ENCODE measurements at places on chromosomes 12 and 14. TPM values are rescaled to one million over a fixed set of nuclear protein-coding genes. Genes with fewer than 3 reads are reported as not detected.

DNA sequence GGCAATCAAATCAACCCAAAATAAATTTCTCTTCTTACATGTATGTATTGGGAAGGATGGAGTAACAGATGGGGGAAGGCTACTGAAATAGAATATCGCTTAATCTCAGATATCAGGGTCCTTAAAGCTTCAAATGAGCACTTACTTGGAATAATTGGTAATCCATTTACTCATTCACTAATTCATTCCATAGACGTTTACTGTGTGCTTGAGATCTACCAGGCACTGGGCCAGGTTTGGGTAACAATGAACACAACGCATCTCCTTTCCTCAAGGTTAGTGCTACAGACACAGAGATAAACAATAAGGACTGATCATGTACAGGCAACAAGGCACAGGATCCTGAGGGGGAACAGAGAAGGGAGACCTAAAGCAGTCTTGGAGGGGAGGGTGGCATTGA lies 54.4 kb upstream of the KRR1 start:
- no peaks in the 10 kb centered on the region for H3K4me1 ChIP-seq
- H3K36me3 ChIP-seq = no peaks in the 10 kb centered on the region
- no peak overlapping the region for H3K4me3 ChIP-seq
- H3K27ac ChIP-seq = no peak overlapping the region

DNA sequence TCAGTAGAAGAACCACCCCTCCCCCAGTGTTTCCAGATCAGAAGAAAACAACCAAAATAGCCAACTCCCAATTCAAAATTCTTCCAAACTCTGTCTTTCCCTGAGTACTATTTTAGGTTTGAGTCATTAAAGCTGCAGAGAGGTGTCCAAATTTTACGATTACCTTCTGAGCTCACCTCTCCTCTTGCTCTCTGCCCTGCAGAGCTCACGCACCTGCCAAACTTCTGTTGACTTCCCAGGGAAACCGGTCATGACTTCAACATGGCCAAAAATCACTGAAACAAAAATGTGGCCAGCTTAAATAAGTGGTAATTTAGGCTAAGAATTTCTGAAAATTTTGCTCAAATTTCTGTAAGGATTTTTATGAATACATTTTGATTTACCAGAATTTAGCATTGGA lies 70.9 kb upstream of the OTX2 start:
- H3K36me3 ChIP-seq = no peaks in the 10 kb centered on the region
- no peak overlapping the region for H3K27ac ChIP-seq
- H3K4me1 ChIP-seq = no peaks in the 10 kb centered on the region
- H3K27me3 ChIP-seq = no peaks in the 10 kb centered on the region
- no peak overlapping the region for H3K4me3 ChIP-seq

GRCh38 chr14:42316693-42317092 lies 710.0 kb downstream of the LRFN5 start:
- no peaks in the 10 kb centered on the region for H3K36me3 ChIP-seq
- no peak overlapping the region for H3K4me3 ChIP-seq

DNA sequence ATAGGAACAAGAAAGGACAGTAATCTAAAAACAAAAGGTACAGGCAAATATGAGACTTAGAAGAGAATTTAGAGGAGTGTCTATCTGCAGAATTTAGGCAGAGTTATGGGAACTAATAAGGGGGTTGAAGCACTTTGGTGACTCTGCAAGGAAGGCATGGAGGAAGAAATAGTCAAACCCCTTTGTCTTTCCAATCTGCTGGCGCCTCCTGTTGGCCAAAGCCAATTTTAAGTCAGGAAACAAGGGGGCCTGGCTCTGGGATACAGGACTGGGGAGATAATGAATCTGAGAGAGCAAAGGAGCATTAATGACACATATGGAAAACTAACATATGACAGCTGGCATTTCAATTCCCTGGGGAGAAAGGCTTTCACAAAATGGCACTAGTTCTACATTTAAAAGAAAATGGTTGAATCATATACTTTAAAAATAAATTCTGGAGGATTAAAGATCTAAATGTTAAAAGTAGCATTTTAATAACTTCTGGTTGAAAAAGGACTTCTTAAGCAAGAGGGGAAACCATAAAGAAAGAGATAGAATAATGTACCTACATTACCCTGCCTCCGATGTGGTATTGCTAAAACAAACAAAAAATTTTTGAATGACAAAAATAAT lies 48.5 kb upstream of the CSRP2 start:
- H3K27me3 ChIP-seq = no peaks in the 10 kb centered on the region
- no peaks in the 10 kb centered on the region for H3K36me3 ChIP-seq
- H3K27ac ChIP-seq = no peak overlapping the region
- DNase-seq = no peak
- H3K4me1 ChIP-seq = no peaks in the 10 kb centered on the region

DNA sequence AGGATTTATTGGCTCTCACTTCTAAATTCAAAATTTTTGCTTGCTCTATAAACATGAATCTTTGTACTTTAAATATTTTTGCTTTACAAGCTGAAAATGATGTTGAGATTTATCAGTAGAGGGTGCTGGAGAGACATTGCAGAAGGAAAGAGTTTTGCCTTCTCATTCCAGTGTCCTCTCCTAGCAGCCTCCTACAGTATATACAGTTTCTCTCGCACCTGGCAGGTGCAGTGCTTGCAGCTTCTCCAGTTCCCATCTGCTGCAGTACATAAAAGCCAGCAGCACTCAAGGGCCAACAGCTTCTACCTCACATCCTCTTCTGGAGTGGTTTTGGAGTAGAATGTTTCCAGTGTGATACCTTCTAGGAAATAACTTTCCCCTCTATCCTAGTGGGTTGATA lies 601.8 kb upstream of the ATXN7L3B start:
- H3K36me3 ChIP-seq = no peaks in the 10 kb centered on the region
- H3K27me3 ChIP-seq = no peaks in the 10 kb centered on the region
- no peak overlapping the region for H3K27ac ChIP-seq
- no peaks in the 10 kb centered on the region for H3K4me1 ChIP-seq

DNA sequence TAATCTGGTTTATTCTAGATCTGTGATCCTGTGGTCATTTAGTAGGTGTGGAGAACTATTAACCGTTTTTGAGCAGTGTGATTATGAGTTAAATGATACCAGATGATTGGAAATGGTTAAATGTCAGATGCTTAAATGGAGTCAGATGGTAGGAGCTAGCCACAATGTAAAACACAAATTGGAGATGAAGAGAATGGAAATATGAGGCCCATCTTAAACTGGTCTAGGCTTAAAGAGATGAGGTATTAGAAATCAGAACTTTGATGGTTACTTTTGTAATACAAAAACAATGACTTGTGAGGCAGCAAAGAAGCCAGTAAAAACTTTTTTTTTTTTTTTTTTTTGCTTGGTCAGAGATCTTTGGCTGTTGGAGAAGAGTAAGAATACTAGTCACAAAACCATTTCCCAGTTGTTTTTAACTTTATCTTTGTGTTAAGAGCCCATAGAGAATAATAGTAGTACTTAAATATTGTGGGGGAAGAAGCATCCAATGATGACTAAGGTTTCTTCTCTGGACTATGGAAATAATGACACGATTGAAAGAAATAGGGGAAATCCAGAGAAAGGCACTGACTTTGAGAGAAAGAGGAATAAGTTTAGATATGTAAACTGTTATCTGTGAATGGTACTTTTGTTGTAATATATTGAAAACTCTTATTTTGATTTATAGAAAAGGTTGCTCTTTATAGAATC lies 95.9 kb downstream of the WNK1 start:
- no peaks in the 10 kb centered on the region for H3K36me3 ChIP-seq
- H3K4me3 ChIP-seq = no peak overlapping the region
- no peak overlapping the region for H3K27ac ChIP-seq
- H3K4me1 ChIP-seq = peaks cover 8% of the 10 kb centered on the region
- DNase-seq = no peak
- H3K27me3 ChIP-seq = no peaks in the 10 kb centered on the region

Gene TAS2R46
- 1.0 TPM for total RNA-seq

Gene NRL
- total RNA-seq = 2.7 TPM
